Thymus (tissue), 14 donors: ENCODE measurements at places on chromosomes 11 and 22. TPM values are rescaled to one million over a fixed set of nuclear protein-coding genes. Genes with fewer than 3 reads are reported as not detected.

- H3K4me3 ChIP-seq = no peak overlapping the region
- no peaks in the 10 kb centered on the region for H3K27me3 ChIP-seq
- peak overlapping the region; percentile 27 for H3K27ac ChIP-seq
- DNase-seq = no peak
Observed at GRCh38 chr11:63877658-63878241, 38.8 kb downstream of the MARK2 start.

DNA sequence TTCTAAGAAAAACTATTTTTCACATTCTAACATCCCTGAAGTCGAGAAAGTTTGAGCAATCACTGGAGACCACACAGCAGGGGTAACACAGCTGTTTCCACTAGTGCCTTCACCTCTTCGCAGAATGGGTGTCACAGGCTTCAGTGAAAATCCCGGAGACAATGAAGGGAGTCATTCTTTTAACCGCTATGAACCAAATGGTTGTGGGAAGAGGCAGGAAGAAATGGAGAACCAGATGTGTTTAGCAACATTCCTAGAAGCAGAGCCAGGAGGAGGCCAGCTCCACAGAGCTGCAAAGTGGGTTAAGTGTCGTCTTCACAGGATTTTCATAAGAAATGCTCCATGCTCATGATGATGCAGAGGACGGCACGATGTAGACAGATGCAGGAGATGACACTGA lies 221.1 kb downstream of the LARGE1 start:
- H3K27ac ChIP-seq = no peak overlapping the region
- H3K36me3 ChIP-seq = no peaks in the 10 kb centered on the region
- DNase-seq = no peak
- no peaks in the 10 kb centered on the region for H3K4me1 ChIP-seq
- no peak overlapping the region for H3K4me3 ChIP-seq
- H3K27me3 ChIP-seq = no peaks in the 10 kb centered on the region

DNA sequence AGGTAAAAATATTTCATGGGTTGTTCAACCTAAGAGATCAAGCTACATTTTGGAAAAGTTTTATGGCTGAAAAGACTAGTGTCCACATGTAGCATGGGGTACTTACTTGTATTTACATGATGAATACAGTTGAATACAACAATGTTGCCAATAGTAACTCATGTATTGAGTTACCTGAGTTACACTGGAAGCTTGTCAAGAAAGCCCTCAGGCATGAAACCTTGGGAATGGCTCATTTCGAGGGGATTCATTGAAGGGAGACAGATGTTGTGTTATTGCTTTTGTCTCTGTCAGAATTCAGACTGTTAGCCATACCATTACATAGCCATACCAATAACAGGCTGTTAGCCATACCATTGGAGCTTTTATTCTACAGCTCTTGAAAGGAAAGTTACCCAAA lies 9.2 kb downstream of the OR51F2 start:
- H3K27me3 ChIP-seq = no peaks in the 10 kb centered on the region
- no peak overlapping the region for H3K4me3 ChIP-seq
- H3K4me1 ChIP-seq = no peaks in the 10 kb centered on the region
- no peaks in the 10 kb centered on the region for H3K36me3 ChIP-seq
- no peak for DNase-seq

PPARA gene
- total RNA-seq = 3.6 TPM

DNA sequence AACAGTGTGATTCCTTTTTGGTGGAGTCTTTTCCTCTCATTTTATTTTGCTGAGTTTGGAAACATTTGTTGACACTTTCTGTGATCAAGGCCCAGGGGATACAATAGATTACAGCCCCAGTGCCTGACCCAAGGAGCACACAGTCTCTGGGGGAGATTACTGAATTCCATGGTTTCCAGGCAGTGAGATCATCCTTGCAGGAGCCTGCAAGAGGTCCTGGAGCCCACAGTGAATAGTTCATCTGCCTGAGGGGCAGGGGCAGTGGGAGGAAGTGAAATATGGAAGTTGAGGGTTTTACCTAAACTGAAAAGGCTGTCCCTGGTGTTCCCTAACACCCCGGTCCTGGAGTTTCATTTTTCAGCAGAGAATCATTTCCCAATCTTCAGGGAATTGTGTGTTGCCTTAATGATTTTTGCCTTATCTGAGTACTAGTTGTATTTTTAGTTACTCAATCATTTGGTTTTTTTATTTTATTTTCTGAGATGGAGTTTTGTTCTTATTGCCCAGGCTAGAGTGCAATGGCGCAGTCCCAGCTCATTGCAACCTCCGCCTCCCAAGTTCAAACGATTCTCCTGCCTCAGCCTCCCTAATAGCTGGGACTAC lies 7.7 kb downstream of the CCS start:
- no peak overlapping the region for H3K27ac ChIP-seq
- no peaks in the 10 kb centered on the region for H3K27me3 ChIP-seq
- DNase-seq = no peak
- no peak overlapping the region for H3K4me3 ChIP-seq

DNA sequence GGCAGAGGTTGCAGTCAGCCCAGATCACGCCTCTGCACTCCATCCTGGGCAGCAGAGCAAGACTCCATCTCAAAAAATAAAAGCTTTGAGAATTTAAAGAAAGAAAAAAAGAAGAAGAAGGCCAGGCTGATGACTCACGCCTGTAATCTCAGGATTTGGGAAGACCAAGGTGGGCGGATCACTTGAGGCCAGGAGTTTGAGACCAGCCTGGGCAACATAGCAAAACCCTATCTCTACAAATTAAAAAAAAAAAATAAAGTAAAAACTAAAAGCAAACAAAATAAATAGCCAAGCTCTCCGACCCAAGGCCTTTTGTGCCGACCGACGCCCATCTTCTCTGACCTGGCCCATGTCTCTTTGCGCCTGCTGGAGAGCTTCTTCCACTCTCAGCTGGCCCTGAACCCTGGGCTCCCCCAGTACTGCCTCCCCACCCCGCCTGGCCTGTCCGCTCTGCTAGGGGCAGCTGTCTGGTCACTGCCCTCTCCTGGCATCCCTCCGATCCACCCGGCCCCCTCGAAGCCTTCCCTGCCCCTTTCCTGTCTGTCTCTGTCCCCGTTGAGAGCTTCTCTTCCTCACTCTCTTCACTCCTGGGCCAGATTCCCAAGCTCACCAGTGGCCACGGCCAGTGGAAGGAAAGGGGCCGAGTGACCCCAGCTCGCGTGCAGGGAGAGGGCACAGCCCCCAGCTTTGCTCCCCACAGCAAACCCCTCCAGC lies 4.8 kb upstream of the LSP1 start:
- no peaks in the 10 kb centered on the region for H3K36me3 ChIP-seq
- no peak overlapping the region for H3K4me3 ChIP-seq
- no peak overlapping the region for H3K27ac ChIP-seq
- H3K27me3 ChIP-seq = no peaks in the 10 kb centered on the region
- DNase-seq = no peak

DNA sequence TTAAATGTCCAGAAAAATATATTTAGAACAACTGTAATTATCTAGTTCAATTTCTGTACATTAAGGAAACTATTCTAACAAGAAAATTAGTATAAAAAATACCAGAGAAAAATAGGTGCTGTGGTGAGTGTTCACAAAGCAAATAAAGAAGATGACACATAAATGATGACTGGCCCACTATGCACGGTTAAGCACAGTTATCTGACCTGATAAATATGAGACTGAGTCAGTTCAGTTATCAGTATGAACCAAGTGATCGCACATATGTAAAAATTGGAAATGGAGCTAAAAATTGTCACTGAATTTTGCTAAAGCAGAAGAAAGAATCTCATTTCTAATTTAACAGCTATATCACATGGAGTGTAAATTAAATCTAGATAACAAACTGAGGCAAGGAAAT lies 18.8 kb upstream of the MAML2 start:
- no peak overlapping the region for H3K4me3 ChIP-seq
- no peak for DNase-seq
- no peaks in the 10 kb centered on the region for H3K27me3 ChIP-seq
- H3K27ac ChIP-seq = no peak overlapping the region

- no peak for DNase-seq
- no peaks in the 10 kb centered on the region for H3K4me1 ChIP-seq
- H3K27ac ChIP-seq = no peak overlapping the region
- no peak overlapping the region for H3K4me3 ChIP-seq
- H3K27me3 ChIP-seq = no peaks in the 10 kb centered on the region
- peaks cover 44% of the 10 kb centered on the region for H3K36me3 ChIP-seq
Observed at GRCh38 chr11:73393479-73394415, 17.5 kb downstream of the RELT start.

DNA sequence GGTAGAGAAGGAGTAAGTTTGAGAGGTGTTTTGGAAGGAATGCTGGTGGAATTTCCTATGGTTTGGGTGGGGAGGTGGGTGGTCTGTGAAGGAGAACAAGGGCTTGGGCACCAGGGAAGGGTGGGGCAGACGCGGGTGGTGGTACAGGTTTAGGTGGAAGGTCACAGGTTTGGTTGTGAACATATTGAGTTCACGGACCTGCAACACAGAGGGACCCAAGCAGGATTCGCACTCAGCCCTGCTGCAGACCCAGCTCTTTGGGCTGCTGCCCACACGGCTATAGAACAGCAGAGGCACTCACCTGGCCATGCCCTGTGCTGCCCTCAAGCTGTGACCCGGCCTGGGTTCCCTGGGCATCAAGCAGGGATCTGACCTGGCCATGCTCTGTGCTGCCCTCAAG lies 33.5 kb upstream of the EMID1 start:
- no peak overlapping the region for H3K4me3 ChIP-seq
- no peaks in the 10 kb centered on the region for H3K27me3 ChIP-seq
- no peaks in the 10 kb centered on the region for H3K36me3 ChIP-seq
- H3K27ac ChIP-seq = no peak overlapping the region
- peaks cover 5% of the 10 kb centered on the region for H3K4me1 ChIP-seq
- no peak for DNase-seq
